ENCODE measurements at places on chromosomes 5 and 9. TPM values are rescaled to one million over a fixed set of nuclear protein-coding genes. Genes with fewer than 3 reads are reported as not detected.

Gene CCDC192
- not detected for total RNA-seq

Gene HTR1A
- total RNA-seq: not detected

Gene MARCHF3
- total RNA-seq: 1.5 TPM

Gene SLC6A18
- total RNA-seq: not detected

Gene FAXDC2
- total RNA-seq: 0.05 TPM

Gene PLAC8L1
- total RNA-seq: not detected

Gene ESM1
- not detected for total RNA-seq

Gene OR1Q1
- total RNA-seq: not detected

Gene C7
- total RNA-seq: not detected

Gene ZNF608
- total RNA-seq: 0.66 TPM

Gene TLX3
- total RNA-seq: not detected

Gene NAIP
- 0.67 TPM for total RNA-seq

Gene GLRA1
- total RNA-seq: not detected

Gene RIGI
- 3.6 TPM for total RNA-seq

Gene MEIKIN
- not detected for total RNA-seq

Gene ORM2
- not detected for total RNA-seq

Gene MRPL36
- 90.0 TPM for total RNA-seq

Gene SVEP1
- 2.1 TPM for total RNA-seq

Gene PCDHA12
- 2.3 TPM for total RNA-seq

Gene C9
- not detected for total RNA-seq

Gene RAI14
- 79.4 TPM for total RNA-seq

Gene GTF2H2C
- 29.8 TPM for total RNA-seq

Gene UIMC1
- 46.6 TPM for total RNA-seq

Gene LRSAM1
- total RNA-seq: 10.2 TPM

Gene TLE1
- total RNA-seq: 80.2 TPM

Gene SLC44A1
- total RNA-seq: 20.0 TPM

Gene SPACA9
- 4.3 TPM for total RNA-seq

Gene SAPCD2
- total RNA-seq: 26.4 TPM

Gene CYLC2
- total RNA-seq: not detected

Gene C5
- 15.8 TPM for total RNA-seq

Gene ARHGEF37
- total RNA-seq: 1.5 TPM

Gene SPINK4
- total RNA-seq: not detected

Gene PCDHGA6
- total RNA-seq: 0.29 TPM
